ENCODE measurements at places on chromosomes 5 and 9.

DNA sequence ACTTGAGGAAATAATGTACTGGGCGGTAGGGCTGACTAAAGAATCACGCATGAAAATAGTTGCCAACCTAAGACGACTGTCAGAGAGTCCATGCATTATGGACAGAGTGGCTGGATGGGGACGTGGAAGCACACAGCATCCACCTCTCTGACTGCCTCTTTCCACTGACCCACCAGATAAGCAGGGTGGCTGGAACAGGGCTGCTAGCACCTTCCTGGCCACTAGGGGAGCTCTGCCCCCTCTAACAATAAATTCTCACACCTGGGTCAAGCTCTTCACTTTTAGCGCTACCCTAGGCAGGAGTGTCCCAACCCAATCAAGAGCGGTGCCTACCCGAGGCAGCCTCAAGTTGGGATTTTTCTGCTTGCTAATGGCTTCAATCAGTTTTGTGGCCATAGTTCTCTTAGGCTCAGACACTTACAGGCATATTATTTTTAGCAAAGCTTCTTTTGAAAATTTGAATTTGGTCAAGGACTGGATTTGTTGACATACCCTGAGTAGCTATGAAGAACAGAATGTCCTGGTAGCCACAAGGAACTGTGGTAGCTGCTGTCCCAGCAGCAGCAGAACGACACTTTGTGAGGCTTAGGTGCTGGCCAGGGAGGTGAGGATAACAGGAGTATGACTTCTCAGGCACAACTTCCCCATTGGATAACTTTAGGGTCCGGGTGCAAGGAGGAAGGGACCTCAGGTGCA is 6.9 kb upstream of the TPM2 start:
- peak; percentile 20 for DNase-seq

- DNase-seq: no peak
These were observed 1027.3 kb upstream of the CDH9 start for GRCh38 chr5:28065656-28066055.

DNA sequence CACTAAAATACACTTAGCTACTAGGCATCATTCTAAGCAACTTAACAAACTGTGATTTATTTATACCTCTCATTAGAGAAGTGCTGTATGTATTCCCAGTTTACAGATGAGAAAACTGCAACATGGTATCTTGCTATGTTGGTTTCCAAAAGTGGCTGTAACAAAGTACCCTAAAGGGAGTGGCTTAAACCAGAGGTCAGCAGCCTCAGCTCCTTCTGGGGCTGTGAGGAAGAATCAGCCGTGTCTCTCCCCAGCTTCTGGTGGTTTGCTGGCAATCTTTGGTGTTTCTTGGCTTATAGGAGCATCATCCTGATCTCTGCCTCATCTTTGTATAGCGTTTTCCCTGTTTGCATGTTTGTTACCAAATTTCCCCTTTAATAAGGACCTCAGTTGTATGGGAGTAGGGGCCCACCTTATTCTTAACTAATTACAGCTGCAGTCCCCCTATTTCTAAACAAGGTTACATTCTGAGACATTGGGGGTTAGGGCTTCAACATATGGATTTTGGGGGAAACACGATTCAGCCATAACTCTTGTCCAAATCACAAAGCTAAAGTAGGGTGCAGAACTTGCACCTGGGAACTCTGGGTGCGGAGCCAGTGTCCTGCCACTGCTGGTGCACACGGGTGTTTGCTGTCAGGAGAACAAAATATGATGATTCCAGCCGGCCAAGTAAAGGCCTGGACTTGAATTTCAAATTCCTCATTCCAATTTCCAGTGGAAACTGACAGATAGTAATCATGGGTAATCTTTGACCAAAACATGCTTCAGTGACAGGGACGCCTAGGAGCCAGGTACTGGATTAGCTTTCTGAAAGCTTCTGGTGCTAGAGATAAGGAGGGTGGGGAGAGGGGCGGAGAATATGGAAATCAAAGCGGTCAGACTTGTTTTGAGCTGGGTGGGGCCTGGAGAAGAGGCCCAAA is 43.3 kb downstream of the RAI14 start:
- no peak for DNase-seq

GRCh38 chr9:1495282-1496030 is 445.3 kb downstream of the DMRT2 start:
- DNase-seq: no peak
